Right lung (tissue), 10 donors: ENCODE measurements at places on chromosomes 3 and 15.

DNA sequence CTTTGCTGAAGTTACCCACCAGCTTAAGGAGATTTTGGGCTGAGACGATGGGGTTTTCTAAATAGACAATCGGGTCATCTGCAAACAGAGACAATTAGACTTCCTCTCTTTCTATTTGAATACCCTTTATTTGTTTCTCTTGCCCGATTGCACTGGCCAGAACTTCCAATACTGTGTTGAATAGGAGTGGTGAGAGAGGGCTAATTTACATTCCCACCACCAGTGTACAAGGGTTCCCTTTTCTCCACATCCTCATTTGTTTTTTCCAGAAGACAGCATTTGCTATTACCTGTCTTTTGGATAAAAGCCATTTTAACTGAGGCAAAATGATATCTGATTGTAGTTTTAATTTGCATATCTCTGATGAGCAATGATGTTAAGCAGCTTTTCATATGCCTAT lies 329.9 kb upstream of the TPRG1 start:
- no peak for DNase-seq

- peak; percentile 35 for DNase-seq
Measured at GRCh38 chr3:55750525-55750924, 263.4 kb upstream of the WNT5A start.

DNA sequence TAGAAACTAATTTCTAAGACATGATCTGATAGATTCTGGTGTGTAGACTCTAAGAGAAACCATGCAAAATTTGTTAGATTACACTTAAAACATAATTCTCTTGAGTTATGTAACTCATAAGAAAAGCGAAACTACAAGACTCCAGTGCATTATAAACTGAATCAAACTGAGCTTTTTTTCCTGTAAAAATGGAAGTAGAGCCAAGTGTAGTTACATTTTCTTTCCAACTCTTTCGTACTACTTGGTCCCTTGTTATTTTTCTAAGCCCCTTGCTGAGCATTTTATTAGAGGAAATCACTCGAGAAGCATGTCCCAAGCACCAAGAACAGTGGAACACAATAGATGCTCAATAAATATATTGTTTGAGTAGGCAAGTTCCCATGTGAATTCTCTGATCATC lies 130.2 kb downstream of the GADL1 start:
- no peak for DNase-seq

DNA sequence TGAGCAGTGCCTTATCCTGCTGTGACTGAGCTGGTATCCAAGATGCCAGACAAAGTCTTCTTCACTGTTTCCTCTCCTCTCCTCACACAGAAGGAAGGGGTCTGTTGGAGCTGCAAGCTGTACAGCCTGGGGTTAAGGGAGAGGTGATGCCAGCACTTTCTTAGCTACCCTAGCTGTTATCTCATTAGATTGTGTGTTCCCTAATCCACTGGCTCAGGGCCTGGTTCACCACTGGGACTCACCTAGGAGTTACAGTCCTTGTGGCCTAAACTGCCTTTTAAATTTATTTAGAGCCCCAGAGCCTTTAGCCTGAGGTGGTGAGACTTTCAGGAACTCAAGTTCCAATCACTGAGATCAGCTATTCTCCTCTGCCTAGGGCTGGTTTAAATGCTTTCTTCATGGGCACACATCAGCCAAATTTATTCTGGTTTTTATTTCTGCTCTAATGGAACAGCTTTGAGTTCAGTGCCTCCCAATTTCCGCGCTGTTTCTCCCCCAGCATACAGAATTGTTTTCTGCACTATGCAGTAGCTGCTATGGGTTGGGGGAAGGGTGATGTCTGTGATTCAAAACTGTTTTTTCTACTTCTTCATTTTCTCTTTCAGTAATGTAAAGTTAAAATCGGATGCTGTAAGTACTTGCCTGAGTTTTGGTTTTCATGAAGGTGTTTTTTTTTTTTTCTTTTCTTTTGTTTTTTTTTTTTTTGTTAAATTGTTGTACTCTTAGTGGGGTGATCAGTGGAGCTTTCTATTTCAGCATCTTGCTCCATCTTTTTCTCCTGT lies 198.8 kb downstream of the DOCK3 start:
- no peak for DNase-seq

GRCh38 chr15:85031944-85032558 lies 50.4 kb downstream of the PDE8A start:
- no peak for DNase-seq

DNA sequence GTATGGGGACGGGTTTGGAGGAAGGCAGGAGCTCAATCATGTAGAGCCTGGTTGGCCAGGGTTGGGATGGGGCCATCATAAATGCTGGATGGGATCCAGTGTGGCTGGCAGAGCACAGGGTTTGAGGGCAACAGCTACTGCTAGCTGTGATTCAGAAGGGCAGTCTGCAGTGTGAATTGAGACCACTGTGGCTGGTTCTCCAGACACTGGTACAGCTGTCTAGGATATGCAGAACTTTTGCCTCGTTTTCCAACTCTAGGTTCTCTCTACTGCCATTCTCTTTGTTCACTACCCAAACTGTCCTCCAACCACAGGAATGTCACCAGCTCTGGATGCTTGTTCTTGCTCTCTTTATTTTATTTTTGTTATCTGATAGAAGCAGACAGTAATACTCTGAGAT lies 543.6 kb downstream of the AGBL1 start:
- DNase-seq = no peak

GRCh38 chr15:77857419-77857818 lies 220.1 kb downstream of the TBC1D2B start:
- DNase-seq = no peak

DNA sequence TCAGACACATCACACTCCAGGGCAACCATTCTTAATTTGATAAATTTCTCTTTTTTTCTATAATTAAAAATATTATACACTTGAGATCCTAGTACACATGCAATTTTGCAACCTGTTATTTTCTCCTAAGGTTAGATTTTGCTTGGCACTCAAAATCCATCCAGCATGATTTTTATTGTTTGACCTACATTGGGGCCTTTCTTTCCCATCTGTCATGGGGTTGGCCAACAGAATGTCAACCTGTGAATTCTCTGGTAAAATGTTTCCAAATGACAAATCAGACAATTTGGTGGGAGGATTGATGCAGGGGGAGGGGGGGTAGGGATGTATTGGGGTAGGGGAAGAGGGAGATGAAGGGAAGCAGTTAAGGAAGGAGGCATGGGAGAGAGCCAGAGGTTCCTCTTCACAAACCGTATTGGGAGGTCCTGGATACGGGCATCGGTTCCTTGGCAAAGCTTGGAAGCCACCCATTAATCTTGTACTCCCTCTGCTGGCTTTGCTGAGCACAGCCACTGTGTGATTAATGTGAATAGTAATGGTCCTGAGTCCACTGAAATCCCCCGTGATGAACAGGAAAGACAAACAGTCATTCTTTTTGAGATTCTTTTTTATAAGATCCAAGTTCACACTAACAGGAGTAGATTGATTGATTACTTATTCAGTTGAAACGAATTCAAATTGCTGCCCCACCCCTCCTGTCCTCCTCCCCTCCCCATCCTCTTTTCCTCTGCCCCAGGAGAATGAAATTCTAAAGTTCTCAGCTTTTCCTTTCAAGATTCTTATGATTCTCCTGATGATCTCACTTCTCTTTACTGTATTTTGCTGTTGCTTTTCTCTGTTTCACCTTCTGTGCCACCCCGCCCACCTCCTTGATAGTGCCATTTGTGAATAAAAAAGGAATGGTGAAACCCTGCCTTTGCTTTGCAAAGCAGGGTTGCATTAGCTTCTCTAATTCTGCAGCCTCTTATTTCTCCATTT lies 82.2 kb upstream of the SLC25A26 start:
- DNase-seq = peak; percentile 32

DNA sequence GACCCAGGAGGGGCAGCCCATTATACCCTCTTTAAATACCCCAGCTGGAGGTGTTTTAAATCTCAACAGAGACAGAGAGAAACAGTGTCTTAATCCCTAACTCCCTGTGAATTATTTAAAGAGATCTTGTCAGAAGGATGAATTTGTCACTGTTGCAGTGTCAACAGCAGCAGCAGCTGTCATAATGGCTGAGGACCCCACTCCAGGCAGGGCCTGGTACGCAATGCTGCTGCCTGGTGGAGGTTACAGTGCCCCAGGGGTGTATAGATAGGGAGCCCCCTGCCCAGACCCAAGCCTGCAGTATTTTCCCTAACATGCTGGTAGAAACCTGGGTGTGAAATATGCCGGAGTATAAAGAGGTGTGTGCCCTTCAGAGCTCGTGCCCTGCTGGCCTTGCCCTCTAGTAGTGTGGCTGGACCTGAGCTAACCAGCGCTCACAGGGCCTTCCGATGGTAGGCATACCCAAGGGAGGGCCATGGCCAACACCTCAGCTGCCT lies 143.0 kb downstream of the EPHB1 start:
- DNase-seq = no peak

- no peak for DNase-seq
Measured at GRCh38 chr3:122665226-122665786, 15.3 kb upstream of the PARP14 start.

- DNase-seq = no peak
Measured at GRCh38 chr3:152505926-152506325, 237.2 kb downstream of the MBNL1 start.

DNA sequence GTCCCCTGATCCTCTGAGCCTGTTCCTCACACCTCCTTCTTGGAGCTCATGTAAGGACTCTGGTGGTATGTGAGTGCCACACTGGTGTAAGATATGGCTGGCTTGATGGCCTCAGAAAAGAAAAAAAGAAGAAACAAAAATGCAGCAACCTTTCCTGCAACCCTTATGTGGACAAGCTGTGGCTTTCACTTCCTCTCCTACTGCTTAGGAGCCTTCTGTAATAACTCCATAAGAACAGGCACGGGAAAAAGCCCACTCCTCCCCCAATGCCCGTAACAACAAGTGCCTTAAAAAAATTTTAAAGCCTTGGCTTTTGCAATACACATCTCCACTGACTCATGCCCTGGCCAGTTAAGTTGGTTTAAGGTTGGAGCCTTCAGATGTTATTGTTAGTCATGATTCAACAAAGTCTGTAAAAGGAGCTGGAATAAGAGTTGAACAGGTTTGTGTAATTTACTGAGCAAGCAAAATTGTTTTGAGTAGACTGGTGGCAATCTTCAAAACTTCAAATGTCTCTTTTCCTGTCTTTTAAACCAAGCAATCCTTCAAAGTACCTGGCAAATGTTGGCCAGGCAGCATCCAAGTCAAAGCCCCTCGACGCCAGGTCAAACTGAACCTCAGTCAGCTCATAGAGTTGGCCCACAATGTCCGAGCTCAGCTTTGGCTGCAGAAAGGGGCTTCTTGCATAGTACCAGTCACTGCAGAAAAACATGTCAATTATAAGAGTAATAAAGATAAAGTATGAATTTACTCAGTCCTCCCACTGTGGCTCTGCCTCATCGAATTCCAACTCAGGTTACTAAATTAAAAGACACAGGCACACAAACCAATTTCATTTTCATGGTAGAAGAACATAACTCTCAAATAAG lies 22.9 kb downstream of the FYCO1 start:
- DNase-seq = no peak

DNA sequence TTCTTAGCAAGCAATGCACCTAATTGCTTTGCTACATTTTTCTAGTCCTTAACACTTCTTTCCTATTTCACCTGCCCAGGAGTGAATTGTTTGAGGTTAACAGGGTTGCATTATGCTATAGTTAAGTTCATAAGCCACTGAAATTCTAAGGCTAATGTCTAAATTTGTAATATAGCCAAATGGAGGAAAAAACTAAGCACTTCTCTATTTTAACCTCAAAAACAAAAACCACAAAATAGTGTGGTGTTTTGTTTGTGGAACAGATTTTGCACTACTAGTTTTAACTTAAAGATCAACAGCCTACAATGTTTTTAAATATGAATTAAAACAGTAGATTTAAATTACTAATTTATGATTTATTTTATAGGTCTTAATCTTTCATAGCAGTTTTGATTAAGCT lies 5.5 kb downstream of the ATOSA start:
- DNase-seq = no peak

GRCh38 chr3:195201295-195201694 lies 69.7 kb downstream of the XXYLT1 start:
- DNase-seq = no peak

DNA sequence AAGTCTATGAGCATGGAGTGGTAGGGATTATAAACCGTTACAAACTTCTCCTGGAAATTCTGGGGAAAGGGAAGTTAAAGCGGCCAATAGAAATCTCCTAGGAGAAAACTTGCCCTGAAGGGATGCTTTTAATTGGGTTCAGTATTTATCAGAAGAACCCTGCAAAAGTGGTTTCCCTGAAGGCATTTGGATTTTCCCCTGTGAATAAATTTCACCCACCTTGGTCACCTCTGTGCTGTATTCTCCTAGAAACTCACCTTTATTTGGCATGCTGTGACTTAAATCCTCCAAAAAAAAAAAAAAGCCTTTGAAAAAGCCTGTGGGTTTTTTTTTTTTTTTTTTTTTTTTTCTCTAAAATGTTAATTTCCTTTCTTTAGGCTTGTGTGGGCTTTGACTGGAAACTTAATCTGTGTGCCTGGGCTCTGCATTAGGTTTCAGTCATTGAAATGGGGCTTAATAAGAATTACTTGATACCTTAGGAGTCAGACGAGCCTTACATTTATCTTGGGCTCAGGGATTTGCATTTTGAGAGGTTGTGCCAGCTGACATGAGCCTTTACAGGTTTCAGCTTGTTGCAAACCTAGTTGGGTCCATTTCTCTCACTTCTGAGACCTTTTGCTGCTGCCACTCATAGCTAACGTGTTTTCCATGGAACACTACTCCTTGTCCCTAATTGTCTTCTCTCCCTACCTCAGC lies 22.0 kb downstream of the TGFBR2 start:
- DNase-seq = no peak

DNA sequence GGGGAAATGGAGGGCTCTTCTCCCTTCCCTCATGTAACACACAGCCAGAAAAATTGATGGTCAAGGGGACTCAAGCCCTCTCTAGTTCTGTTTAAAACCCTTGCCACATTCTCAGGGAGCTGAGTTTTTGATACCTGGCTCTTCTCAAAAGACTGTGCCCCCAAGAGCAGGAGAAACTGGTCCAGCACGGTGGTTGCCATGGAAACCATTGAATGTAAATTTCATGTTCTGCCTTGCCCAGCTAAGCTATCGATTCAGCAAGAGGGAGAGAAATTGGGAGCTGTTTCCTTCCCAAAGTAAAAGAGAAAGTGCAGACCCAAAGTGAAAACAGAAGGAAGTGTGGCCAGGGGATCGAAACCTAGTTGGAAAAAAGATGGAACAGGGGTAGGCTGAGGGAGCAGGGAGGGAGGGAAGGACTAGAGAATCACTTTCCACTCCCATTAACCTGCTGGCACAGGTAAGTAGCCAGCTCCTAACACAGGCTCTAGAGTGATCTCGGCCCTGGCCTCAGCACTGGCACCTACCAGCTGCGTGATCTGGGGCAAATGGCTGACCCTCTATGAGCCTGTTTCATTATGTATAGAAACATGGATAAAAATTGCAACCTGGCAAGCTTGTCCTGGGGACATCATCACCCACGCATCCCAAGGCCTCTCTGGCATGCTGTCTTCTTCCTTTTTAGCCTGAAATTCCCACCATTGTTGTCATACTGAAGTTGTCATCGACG lies 140.9 kb downstream of the TPRA1 start:
- DNase-seq = no peak

DNA sequence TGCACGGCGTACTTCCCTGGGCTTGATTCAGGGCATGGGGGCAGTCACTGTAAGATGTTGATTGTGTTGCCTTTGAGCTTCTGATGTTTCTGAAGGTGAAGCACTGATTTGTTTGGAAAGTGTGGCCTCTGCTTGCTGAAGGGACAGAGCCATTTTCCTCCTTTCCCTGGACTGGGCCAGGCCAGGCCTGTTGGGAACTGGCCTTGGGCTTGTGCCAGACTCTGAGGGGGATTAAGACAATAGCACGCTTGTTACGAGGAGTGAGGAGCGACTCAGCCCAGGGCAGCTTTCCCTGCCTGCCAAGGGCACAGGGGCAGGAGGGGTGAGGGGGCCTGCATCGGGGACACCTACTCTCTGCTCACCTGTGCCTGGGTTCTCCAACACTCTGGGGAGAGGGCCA lies 42.9 kb downstream of the LINGO1 start:
- DNase-seq = no peak

GRCh38 chr3:65751123-65751700 lies 287.5 kb downstream of the MAGI1 start:
- no peak for DNase-seq
